RKO (cell line): ENCODE measurements at places on chromosomes 2 and 18.

GRCh38 chr18:74148543-74149070 lies 284 bp downstream of the TIMM21 start:
- DNase-seq: peak; percentile 12

GRCh38 chr18:26662996-26663395 lies 114.6 kb upstream of the KCTD1 start:
- DNase-seq: no peak

DNA sequence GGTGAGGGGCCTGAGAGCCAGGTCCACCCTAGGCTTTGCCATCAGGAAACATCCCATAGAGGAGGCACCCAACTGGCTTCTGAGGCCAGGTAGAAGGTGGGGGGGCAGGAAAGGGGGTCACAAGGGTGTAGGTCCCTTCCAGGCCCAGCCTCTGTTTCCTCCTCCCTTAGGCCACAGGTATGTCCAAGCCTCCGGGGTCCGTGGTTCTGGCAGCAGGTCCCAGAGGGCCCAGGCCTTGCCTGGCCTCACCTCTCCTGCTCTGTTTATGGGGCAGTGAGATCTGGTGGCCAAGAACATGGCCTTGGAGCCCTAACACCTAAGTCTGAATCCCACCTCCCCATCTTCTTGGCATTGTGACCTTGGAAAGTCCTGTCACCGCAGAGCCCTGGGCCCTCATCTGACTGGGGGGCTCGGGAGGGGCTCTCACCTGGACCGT lies 21.6 kb upstream of the GPR17 start:
- no peak for DNase-seq

DNA sequence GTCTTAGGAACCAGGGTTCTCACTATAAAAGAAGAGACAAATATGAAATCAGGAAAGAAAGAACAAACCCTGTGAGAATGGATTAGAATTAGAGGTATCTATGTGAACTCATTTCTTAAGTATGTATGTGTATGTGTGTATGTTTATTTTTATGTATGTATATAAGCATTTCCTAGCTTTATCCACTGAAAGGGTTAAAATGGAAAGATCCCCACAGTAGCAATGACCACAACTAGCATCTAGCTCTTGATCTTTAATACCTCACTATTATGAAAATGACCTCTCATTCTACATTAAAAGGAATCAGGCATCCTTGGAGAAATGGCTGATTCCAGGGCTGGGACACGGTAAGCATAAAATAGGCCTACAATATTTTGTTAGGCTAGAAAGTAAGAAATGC lies 31.6 kb downstream of the RTN4 start:
- no peak for DNase-seq

- DNase-seq: no peak
These were observed 101.4 kb downstream of the MEIS1 start for GRCh38 chr2:66536290-66536673.

GRCh38 chr2:146785101-146785500 lies 1059.7 kb upstream of the ACVR2A start:
- no peak for DNase-seq

- DNase-seq: peak; percentile 56
These were observed 19.2 kb upstream of the TMEM177 start for GRCh38 chr2:119659601-119660342.

- DNase-seq: no peak
These were observed 53.4 kb downstream of the BOLA3 start for GRCh38 chr2:74094291-74094690.

DNA sequence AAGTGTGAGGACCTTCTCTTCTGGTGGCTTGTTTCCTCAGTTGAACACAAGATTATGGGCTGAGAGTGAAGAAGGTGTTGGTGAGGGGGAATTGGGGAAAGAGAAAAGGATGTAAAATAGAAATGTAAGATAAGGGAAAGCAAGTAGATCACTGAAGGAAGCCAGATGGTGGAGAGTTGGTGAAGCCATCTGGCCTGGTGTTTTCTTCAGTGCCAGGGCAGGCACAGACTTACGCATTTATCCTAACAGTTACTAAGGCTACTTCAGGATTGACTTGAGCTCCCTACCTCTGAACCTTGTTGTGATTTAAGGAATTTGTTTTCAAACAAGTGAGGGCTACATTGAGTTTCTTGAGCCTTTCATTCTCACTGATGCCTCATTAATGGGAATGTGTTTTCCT lies 113.8 kb downstream of the GALNT1 start:
- no peak for DNase-seq

DNA sequence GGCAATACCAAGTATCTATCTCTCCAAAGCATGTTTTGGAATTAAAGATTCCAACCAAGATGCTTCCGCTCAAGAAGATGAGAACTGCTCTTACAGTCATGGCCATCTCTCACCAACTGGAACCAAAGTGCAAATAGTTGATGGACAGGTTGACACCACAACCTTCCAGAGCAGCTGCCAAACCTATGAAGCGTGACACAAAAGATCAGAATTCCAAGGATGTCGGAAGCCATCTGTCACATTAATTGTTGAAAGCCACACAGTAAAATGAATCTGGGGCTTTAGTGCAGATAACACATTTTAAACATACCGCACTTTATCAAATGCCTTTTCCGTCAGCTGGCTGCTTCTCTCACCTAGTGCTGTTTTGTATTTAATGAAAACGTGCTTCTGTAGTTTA lies 195.7 kb downstream of the CDH20 start:
- DNase-seq: no peak

DNA sequence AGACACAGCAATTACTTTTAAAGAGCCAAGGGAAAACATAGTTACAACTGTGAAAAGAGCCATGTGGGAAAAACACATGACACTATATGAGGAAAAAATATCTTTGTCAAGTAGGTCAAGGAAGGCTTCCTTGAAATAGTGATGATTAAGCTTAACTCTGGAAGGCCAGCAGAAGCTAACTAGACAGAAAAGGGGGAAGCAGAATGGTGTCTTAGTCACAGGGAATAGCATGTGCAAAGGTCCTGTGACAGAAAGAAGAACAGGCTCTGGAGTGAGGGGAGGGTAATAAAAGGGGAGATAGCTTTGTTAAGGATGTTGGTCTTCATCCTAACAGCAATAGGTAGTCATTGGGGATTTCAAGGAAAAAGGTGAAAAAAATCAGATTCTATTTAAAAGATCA lies 64.0 kb downstream of the ARHGAP25 start:
- no peak for DNase-seq

DNA sequence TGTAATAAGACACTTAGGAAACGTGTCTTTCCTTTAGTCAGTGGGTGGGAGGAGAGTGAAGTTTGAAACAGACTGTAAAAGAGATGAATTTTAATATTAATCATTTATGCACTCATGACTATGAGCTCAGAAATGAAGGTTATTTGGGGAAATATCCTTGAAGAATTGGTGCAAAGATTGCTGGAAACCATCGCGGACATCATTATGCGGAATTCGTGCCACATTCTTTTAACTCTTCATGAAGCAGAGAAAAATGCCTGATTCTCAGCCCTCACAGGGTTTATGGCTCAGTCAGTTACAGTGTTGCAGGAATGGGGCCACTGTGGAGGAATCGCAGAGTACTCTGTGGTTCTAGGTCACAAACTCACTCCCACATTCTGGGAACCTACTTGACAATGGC lies 109.7 kb downstream of the RGPD3 start:
- DNase-seq: no peak

DNA sequence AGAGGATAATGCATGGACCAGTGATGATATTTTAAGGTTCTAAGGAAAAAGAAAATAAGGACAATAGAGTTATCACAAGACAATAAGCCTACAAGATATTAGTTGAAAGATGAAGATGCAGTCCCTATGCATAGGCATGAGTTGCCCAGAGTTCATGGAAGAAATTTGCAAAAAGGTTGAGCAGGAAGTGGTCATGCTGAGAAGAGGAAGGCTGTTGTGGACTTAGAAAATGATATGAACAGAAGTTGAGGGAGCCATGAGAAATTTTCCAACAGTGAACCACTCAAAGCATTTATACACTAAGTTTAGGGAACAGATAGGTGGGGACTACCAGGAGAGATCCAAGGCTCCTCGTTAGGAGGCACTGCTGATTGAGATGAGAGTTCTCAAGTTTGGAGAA lies 3.5 kb downstream of the OSBPL6 start:
- DNase-seq: no peak

DNA sequence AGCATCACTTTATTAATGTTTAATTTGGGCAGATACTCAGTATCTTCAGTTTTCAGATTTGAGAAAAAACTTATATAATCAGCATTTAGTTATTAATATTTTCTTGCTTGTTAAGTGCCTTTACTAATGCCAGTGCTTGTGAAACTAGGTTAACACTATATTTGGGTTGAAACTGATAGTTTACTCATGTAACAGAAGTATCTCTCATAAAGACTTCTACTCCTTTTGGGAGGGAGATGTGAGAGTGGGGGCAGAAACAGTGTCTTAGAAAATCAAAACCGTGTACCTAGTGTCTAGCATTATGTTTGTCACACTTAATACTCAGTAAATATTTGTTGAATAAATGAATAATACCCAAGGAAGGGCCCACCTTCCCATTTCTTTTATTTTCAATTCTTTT lies 129.5 kb downstream of the MSTN start:
- DNase-seq: no peak

DNA sequence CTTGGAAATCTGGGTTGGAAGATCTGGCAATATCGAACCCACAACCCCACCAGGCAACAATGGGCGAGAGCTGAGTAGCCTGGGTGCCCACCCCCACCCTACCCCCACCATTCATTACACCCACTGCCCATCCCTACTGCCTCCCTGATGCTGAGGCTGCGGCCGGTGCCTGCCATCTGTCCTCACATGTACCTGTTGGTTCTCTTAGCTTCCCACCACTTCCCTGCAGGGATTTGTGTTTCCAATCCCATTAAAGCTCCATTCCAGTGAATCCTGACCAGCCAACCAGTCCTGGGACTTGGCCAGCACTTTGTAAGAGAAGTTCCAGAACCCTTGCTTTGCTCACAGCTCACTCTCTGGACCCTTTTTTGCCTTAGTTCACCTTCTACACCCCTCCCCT lies 163.0 kb upstream of the SH3BP4 start:
- no peak for DNase-seq

DNA sequence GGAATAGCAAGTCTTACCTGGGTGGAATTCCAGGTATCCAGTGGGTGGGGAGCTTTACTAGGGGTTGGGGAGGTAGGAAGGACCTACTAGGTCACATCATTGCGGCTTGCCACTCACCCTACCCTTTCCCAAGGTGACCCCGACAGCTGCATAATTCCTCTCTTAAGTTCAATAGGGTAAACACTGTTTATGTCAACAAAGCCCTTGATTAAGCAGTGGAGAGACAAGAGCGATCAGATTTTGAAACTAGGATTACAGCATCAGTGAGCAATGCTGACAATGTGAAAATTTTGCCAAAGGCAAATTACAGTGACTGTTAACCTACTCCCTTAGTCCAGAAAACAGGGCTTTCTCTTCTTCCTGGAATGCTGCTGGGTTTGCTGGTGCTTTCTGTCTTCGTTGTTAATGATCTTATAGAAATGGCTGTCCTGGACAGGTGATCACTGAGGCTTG lies 14.5 kb downstream of the SLC19A3 start:
- no peak for DNase-seq
